RKO (cell line): ENCODE measurements at places on chromosomes 13 and 19.
A peak's percentile ranks its signal among the peaks of the same experiment; 100 is the strongest.

DNA sequence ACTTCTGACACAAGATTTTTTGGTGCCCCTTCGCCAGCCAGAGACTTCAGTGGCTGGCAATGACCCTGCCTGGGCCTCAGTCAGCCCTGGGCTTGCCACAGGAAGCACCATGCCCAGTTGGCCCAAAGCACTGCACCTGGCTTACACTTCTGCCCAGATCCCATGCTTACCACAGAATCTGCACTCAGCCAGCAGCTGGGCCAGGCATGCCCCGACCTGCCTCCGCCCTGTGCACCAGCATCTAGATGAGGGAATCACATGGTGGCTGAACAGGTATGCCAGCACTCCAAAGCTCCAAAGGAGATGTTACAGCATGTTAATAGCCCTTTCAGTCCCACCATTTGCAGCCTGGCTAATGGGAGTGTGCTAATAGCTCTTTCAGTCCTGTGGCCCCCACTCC is 690.9 kb downstream of the SLITRK6 start:
- no peak for DNase-seq

DNA sequence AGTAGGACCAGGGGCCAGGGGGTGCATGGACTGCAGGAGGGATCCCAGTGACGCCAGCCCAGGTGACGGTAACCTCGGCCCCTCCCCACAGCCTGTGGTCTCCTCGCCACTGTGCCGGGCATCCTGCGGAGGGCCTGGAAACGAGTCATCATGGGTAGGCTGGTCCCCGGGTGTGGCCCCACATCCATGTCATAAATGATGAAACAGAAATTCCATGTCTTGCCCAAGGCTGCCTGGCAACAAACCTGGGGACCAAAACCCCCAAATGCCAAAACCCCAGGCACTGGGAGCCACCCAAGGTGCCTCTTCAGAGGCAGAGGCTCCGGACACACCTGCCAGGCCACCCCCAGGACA is 20.9 kb downstream of the MAP2K2 start:
- DNase-seq = no peak

- DNase-seq = no peak
Measured at GRCh38 chr13:55727683-55728082, 1413.0 kb upstream of the PRR20A start.

GRCh38 chr19:21604351-21604926 is 99.0 kb downstream of the ZNF429 start:
- peak; percentile 44 for DNase-seq

DNA sequence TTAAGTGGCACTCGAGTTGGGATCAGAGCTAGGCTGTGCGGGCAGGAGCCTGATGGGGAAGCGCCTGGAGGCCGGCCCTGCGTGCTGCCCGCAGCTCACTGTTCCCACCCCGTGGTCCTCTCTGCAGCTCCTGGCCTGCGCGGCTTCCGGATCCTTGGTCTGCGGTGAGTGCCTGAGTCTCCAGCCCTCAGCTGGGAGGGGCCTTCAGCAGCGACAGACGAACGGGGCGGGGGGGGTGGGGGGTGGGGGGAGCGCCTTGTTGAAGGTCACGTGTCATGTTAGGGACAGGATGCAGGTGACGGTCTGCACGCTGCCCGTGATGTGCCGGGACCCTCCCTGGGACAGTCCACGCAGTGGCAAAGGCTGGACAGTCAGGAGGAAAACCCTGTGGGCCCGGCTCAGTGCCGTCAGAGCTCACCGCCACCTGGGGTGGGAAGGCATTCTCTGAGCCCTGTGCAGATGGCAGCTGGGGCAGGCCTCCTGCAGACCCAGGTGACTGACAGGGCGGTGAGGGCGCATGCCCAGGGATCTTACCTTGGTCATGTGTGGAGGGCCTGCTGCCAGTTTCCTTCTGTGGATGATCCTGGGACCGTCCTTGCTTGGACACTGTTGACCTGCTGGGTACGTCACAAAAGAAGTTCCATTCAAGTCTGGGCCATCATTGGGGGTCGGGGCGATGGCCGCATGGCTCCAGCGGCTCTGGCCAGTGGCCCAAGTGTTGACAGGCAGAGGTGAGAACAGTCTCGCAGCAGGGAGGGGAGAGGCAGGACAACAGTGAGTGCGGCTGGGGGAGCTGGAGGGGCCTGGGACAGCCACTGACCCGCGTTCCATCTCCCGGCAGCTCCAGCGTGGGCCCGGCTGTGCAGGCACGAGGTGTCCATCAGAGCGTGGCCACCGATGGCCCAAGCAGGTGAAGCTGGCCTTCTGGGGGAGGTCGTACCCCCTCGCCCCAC is 4.3 kb downstream of the NDUFS7 start:
- DNase-seq = no peak

DNA sequence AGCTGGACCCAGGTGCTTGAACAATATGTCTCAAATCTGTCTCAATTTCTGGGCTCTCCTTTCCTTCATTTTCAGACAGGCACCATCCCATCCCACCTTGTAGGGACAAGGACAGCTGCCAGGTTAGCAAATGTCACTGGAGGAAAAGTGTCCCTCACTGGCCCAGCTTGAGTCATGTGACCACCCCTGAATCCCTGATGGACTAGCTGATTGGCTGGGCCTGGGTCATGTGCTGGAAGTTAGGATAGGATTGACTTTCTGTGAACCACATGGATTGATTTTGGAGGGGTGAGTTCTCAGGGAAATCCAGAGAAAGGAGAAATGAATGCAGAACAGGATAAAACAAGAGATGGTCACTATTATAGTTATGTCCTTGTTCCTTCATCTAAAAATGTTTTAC is 28.2 kb upstream of the FXYD3 start:
- DNase-seq = no peak

GRCh38 chr19:46704379-46705076 is 12.4 kb downstream of the PRKD2 start:
- no peak for DNase-seq

- DNase-seq = no peak
Measured at GRCh38 chr13:54989418-54989817, 1960.8 kb downstream of the OLFM4 start.

- DNase-seq = no peak
Measured at GRCh38 chr13:19759669-19760068, 23.1 kb downstream of the PSPC1 start.

- peak; percentile 80 for DNase-seq
Measured at GRCh38 chr19:43316591-43317319, 36.7 kb upstream of the CD177 start.

GRCh38 chr19:46299004-46299509 is 2.2 kb downstream of the HIF3A start:
- DNase-seq = no peak

DNA sequence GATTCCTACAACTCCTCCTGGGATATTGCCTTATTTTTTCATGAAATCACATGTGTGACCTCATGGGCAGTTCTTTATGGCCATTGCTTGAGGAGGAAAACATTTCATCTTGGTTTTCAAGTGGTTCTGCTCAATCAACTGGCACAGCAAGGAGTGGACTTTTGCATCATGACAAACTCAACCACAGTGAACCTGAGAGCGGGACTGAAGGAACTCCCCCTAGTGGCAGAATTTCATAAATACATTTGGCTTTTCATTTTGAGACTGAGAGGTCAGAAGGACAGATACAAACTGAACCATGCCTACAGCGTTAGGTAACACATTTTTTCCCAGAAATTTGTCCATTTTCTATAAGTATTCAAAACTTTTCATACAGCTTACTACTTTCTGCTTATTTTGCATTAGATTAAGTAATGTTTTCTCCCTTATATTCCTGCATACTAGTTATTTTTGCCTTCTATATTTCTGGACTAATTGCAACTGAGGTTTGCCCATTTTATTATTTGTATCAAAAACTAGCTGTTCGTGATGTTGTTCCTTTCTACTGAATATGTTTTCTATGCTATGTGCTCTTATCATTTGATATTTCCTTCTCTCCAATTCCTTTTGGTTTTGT is 13.4 kb upstream of the SIGLEC12 start:
- peak; percentile 67 for DNase-seq
